Bronchial epithelial cell (primary cell): ENCODE measurements at places on chromosomes 4 and X.

- DNase-seq: no peak
These were observed 187.2 kb downstream of the RAB28 start for GRCh38 chr4:13296986-13297385.

DNA sequence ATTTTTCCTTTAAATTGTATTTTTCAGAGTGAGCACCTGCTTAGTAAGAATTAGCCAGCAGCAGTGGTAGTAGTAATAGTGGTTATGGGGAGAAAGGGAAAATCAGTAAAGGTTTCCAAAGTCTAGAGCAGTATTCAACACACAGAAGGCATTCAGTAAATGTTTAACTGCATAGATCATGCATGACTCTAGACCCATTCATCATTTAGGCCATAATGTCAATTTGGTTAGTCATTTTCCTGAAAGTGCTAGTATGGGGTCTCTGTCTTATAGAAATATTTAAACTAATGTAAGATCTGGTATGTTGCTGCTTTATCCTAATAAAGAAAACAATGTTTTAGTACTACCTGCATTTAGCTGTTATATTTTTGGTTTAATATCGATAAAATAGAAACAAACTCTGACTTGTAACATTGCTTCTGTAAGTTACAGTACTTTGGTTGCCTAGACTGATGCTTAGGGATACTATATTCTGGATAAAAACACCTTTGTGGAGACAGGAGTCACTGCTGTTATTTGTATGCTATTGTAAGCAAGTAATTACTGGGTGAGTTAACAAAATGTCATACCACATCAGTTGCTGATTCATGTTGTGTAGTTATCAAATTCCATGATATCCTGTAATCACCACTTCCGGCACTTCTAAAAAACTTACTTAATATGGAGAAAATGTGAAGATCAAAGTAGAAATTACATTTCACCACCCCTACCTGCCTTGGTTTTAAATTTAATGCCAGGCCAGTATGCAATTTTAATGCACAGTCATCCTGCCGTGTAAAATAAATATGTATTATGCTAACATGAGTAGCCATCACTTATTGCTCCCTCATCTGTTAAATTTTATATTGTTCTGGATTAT lies 115.8 kb upstream of the BMPR1B start:
- peak; percentile 91 for DNase-seq

GRCh38 chr4:4860600-4861389 lies 1.3 kb downstream of the MSX1 start:
- DNase-seq: no peak

DNA sequence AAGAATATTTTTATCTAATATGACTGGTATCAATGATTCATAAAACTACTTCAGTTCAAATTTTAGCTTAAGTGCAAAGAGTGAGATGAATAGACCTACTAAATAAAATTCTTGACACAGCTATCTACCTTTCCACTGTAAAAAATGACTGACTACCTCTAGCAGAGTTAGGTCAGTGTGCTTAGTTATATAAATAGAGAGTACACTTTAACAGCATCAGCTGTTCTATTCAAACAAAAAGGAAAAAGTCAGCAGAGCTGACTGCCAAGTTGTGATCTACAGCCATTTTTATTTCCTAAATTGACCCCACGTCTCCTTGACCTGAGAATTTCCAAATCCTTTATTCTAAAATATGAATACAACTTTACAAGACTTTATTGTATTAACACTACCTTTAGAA lies 262.4 kb downstream of the CAMK2D start:
- no peak for DNase-seq

GRCh38 chr4:121050300-121050699 lies 22.0 kb downstream of the NDNF start:
- DNase-seq: no peak

DNA sequence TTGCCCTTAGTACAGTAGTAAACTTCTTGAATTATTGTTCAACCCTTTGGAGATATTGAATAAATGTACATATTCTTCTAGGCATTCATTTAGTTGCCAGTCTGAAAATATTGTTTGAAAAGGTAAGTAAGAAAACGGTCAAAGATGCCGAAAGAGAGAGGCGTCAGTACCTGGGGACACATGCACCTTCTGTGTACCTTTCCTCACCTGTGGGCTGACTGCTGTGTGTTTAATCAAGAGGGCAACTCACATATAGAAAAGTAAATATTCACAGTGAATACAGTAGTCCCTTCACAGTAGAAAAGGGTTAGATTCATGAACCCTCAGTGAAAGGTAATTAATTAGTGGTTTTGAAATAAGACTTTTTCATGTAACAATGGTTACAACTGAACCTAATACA lies 6.9 kb downstream of the ANXA10 start:
- no peak for DNase-seq

- DNase-seq: no peak
These were observed 48.6 kb upstream of the AP1S2 start for GRCh38 chrX:15903186-15903681.

- no peak for DNase-seq
These were observed 161.5 kb upstream of the SFRP2 start for GRCh38 chr4:153950100-153950979.

GRCh38 chr4:128288689-128289106 lies 1.1 kb upstream of the PGRMC2 start:
- peak; percentile 86 for DNase-seq

- DNase-seq: peak; percentile 56
These were observed 4.5 kb upstream of the RHOH start for GRCh38 chr4:40192114-40193015.

DNA sequence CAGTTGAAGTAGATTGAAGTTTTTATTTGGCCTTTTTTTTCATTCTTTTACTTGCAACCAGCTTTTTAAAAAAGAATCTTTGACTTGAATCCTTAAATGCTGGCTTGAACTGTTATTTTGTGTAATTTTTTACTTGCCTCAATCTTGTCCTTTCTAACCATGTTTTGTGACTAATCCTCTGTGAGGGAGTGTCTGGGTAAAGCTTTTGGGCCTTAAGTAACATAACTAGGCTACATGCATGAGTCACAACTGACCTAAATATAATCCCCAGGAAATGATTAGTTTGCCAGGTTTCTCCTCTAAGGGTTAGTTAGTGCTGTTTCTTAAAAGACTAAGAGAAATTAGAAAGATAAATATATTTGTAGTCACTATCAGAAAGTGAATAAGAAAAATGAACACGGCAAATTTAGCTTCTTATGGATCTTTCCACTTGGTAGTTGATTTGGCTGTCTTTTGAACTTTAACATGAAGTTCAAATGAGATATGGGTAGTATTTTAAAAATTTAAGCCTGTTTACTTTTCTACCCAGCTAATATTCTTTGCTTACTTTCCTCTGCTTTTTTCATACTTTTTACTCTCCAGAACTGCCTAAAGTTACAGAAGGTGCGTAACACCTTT lies 13.0 kb downstream of the EXOC1 start:
- DNase-seq: peak; percentile 97

DNA sequence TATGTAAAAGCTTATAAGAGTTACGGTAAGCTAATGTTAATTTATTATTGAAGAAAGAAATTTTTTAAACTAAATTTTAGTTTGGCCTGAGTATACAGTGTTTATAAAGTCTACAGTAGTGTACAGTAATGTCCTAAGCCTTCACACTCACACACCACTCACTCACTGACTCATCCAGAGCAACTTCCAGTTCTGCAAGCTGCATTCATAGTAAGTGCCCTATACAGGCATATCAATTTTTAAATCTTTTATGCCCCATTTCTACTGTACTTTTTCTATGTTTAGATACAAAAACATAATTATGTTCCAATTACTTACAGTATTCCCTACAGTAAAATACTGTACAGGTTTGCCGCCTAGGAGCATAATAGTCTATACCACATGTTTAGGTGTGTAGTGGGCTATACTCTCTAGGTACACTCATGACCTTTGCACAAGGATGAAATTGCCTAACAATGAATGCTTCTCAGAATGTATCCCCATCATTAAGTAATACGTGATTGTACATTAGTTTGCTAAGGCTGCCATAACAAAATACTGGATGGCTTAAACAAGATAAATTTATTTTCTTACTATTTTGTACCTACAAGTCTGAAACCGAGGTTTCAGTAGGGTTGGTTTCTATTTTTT lies 333.8 kb upstream of the PCDH7 start:
- DNase-seq: peak; percentile 86

GRCh38 chrX:64975989-64976672 lies at the start of gene ZC4H2:
Gene ZC4H2, minus strand, starts transcription at chrX:64976450. Its CDS starts 73 bp downstream, at chrX:64976377.
- DNase-seq: peak; percentile 76

GRCh38 chr4:48196758-48197504 lies 62.9 kb upstream of the TXK start:
- DNase-seq: no peak

DNA sequence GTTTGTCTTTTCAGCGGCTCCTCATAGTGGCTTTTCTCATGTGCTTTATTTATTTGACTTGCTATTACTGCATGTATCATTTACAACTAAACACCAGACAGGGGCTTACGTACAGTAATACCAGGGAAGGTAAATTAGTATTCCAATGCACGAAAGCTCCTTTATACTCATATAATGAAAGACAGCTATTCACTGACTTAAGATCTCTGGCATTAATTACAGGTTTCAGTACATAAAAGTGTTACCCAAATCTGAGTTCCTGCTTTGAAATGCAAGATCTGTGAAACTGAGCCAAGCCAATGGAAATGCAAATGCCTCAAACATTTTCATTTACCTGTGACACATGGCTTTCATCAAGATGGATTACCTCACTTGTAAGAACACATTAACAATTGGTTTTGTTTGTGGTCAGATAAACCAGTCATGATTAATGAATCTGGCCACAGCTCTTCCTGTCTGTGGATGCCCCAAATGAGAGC lies 107.2 kb downstream of the ANAPC4 start:
- DNase-seq: peak; percentile 93

GRCh38 chr4:147971116-147971515 lies 239.2 kb downstream of the ARHGAP10 start:
- no peak for DNase-seq

- no peak for DNase-seq
These were observed 21.8 kb downstream of the KIAA1210 start for GRCh38 chrX:119105826-119106225.

- no peak for DNase-seq
These were observed 73.8 kb downstream of the FBXW7 start for GRCh38 chr4:152462047-152462446.

- no peak for DNase-seq
These were observed 144.0 kb upstream of the KIT start for GRCh38 chr4:54513741-54514140.

- DNase-seq: peak; percentile 83
These were observed 252.9 kb upstream of the SMIM31 start for GRCh38 chr4:164501074-164501473.

DNA sequence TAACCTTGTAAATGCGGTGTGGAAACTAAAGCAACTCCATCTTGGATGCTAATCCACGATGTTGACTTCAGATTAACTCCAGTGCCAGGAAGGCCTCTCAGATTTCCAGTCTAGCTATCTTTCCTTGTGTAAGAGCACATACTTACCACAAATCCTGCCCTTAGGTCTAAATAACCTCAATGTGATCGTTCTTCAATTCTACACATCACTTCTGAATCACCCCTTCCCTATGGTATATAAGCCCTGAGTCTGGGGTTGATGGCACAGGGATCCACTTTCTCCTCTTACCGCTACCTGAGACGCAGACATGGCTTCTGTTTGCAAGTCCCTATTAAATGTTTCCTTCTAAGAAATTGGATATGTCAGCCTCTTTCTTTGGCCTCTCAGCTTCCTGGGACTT lies 17.5 kb upstream of the ZNF41 start:
- peak; percentile 46 for DNase-seq

- no peak for DNase-seq
These were observed 2.5 kb downstream of the FGFR3 start for GRCh38 chr4:1795299-1796195.

- DNase-seq: no peak
These were observed 19.1 kb downstream of the FNIP2 start for GRCh38 chr4:158787709-158788475.

DNA sequence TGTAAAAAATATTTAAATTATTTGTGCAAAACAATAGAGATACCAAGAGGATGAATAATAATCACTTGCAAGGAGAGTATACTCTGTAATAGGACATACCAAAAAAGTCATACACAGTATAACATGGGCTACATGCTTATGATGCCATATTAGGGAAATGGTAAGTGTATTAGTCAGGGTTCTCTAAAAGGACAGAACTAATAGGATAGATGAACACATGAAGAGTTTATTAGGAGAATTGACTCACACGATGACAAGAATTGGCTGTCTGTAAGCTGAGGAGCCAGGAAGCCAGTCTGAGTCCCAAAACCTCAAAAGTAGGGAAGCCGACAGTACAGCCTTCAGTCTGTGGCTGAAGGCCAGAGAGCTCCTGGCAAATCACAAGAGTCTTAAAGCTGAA lies 151.2 kb downstream of the DTHD1 start:
- DNase-seq: peak; percentile 18

GRCh38 chrX:132802033-132802432 lies 156.4 kb downstream of the HS6ST2 start:
- no peak for DNase-seq

- DNase-seq: peak; percentile 43
These were observed 223.3 kb downstream of the COL25A1 start for GRCh38 chr4:109079201-109079600.

- DNase-seq: no peak
These were observed 11.7 kb upstream of the FAT4 start for GRCh38 chr4:125303058-125303457.

- DNase-seq: peak; percentile 12
These were observed at the start of gene COL25A1 for GRCh38 chr4:109302361-109303139. Gene COL25A1, minus strand, starts transcription at chr4:109302658.

- DNase-seq: no peak
These were observed 177.2 kb downstream of the GABRG1 start for GRCh38 chr4:45946699-45947098.

DNA sequence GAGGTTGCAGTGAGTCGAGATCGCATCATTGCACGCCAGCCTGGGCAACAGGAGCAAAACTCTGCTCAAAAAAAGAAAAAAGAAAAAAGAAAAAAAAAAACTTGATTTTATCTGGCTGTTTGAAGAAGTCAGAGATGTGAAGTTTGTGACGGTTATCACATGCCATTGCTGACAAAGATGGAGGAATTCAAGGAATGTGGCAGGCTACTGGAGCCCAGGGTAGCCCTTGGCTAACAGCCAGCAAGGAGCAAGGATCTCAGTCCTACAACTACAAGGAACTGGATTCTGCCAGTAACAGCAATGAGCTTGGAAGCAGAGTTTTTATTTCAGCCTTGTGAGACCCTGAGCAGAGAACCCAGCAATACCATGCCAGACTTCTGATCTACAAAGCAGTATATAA lies 24.3 kb upstream of the TET2 start:
- DNase-seq: no peak

- DNase-seq: no peak
These were observed 139.9 kb upstream of the ZIC3 start for GRCh38 chrX:137425986-137426385.

DNA sequence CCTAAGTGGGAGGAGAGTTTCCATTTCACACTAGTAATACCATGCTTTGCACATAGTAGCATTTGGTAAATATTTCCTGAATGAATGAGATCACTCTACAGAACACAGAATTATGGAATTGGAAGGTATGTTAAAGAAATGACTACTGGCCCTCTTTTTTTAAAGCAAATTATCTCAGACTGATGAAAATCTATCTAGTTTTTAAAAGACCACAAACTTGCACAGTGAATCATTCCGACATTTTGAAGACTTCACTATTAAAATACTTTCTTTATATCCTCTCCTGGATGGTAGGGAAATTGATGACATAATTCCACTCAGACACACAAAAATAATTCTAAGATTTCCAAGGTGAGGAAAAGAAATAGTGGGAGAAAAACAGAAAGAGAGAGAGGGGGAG lies 68.4 kb upstream of the ETNPPL start:
- DNase-seq: no peak

- DNase-seq: peak; percentile 41
These were observed 743.5 kb downstream of the ARAP2 start for GRCh38 chr4:35500812-35501211.

GRCh38 chr4:80495865-80496264 lies 160.3 kb downstream of the CFAP299 start:
- DNase-seq: no peak
